ENCODE measurements at places on chromosomes 16 and 17.

DNA sequence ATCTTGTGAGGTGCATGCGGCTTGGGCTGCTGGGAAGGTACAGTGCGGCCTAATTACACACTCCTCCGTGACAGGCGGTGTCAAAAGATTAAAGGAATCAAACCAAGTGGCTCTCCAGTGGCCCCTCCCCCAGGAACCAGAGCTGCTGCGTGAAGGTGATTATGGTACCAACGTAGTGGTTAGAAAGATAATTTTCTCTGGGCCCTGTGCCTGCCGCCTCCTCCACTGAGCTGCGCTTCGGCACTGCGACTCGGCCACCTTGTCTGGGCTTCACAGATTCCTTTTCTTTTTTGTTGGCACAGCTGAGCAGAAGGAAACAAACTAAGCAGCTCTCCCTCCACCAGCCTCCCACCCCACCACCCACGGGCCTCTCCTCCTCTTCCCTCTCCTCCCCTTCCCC is 113.2 kb upstream of the SDK2 start:
- DNase-seq, result no peak

GRCh38 chr16:35525979-35526590 is 2066.7 kb downstream of the TP53TG3F start:
- DNase-seq, result no peak

DNA sequence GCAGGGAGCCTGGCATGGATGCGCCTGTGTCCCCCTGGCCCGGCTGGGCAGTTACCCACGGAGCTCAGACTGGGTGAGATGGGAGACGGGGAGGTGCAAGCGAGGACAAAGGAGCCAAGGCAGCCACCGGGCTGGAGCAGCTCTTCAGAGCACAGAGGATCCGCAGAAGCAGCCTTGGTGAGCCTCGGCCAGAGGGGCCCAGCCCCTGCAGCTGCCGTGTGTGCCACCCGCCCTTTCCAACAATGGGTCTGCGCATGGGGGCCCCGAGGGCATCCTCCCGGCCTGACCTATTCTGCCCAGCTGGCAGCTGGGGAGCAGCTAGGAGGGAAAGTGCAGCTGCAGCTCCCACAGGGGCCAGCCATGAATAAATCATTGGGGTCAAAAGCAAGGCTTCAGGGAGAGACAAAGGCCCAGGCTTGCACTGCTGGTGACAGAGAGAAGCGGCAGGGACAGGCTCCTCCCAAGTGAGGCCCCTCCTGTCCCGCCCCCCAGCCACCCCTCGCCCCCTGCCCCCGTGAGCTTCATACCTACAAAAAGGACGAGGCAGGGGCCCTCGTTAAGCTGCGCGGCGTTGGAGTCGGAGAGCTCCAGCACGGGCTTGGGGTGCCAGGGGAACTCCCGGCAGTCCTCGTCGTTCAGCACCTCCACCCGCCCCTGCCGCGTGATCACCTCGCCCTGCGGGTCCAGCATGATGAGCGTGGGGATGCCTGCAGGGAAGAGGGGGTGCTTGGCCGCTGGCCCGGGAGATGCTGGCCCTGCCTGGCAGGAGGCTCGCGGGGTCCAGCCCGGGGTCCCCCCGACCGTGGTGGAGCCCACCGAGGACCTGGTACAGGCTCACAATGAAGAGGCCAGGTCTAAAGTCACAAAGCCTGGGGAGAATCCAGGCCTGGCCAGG is 22.6 kb downstream of the MRM3 start:
- no peak for DNase-seq

- DNase-seq, result no peak
Measured at GRCh38 chr16:60060731-60061130, 1326.6 kb upstream of the GOT2 start.

- no peak for DNase-seq
Measured at GRCh38 chr17:7862692-7863437, 5.1 kb downstream of the CYB5D1 start.

DNA sequence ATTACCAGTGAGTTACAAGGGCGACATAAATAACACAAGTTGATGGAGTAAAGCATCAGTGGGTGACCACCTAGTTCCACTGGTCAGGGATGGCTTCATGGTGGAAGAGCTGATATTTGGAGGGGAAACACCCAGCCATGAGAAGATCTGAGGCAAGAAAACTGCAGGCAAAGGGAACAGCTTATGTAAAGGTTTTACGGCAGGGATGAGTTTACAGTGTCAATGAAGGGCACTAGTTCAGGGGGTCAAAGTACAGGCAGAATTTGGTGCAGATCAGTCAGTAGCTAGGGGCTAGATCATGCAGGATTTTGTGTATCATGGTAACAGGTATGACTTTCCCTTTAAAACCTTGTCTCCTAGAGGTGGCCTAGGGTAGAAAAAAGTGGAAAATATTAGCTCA is 339.6 kb downstream of the PMP22 start:
- DNase-seq, result no peak

GRCh38 chr16:24523569-24523968 is 15.8 kb upstream of the RBBP6 start:
- DNase-seq, result no peak

DNA sequence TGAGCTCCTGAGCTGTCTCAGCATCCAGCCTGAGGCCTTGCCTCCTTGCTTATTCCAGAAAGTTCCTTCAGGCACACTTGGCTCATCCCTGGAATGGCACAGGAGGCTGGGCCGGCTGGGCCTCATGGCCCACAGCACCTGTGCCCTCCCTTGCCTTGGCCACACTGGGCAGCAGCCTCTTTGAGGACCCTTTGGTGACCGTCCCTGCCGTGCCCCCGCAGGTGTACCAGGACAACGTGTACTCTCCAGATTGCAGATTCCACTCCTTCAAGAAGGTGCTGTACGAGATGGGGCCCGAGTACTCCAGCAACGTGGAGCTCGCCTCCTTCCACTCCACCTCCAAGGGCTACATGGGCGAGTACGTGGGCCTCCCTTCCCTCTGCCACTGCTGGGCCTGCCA is 34.2 kb downstream of the GPT2 start:
- no peak for DNase-seq

- no peak for DNase-seq
Measured at GRCh38 chr17:37642681-37643080, 565 bp downstream of the DDX52 start.

DNA sequence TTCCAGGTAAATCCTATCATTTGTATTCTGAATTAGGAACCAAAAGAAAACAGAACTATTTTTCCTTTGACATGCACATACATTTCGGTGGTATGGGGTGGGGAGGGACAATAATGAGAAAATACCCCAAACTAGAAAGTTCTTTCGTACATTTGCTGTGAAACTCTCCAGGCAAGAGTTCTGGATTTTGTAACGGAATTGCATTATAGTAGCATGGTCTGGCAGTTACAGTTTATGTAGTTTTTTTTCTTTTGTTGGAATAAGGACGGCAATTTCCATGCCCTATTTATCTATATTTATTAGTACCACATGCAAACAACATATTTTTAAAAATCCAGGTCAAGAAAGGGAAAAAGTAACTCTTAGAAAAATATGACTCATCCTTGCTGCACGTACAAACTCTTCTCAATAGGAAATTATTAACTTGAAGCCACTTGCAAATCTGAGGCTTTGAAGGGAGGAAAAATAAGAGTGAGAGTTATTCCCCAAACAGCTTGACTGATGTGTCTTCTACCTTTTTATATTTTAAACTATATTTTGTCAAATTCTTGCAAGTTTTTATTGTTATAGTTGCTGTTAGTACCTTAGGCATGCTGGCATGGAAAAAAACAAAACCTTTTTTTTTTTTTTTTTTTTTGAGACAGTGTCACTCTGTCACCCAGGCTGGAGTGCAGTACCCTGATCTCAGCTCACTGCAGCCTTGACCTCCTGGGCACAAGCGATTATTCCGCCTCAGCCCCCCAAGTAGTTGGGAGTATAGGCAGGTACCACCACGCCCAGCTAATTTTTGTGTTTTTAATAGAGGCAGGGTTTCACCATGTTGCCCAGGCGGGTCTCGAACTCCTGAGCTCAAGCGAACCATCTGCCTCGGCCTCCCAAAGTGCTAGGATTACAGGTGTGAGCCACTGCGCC is 69.3 kb downstream of the WWP2 start:
- DNase-seq, result no peak

GRCh38 chr16:51035110-51035498 is 116.0 kb downstream of the SALL1 start:
- no peak for DNase-seq

DNA sequence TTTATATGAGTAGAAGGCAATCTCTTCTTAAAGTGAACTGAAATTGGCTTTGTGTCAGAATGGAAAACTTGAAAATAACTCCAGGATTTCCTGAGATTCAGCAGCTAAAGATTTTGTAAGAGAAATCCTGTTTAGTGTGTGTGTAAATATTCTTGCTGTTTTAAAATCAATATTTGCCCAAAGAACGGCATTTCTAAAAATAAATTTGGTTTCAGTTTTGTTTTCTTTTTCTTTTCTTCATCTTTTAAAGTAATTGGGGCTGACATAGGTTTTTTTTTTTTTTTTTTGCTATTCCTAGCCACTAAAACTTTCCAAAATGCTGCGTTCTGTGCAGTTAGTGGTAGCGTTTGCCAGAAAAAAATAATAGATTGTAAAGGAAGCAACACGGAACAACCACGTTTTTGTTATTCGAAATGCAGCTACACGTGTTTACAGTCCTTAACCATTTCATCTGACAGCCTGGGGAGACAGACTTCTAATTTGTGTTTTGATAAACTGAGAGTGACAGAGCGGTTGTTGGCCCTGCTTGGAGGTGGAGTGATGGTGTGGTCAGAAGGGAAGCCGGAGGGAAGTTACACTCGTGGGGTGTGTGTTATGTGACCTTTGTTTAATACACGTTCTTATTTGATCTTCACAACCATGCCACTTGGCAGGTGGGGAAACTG is 21.6 kb upstream of the SMPD3 start:
- DNase-seq, result no peak

- no peak for DNase-seq
Measured at GRCh38 chr17:17254036-17254435, 17.1 kb upstream of the FLCN start.

DNA sequence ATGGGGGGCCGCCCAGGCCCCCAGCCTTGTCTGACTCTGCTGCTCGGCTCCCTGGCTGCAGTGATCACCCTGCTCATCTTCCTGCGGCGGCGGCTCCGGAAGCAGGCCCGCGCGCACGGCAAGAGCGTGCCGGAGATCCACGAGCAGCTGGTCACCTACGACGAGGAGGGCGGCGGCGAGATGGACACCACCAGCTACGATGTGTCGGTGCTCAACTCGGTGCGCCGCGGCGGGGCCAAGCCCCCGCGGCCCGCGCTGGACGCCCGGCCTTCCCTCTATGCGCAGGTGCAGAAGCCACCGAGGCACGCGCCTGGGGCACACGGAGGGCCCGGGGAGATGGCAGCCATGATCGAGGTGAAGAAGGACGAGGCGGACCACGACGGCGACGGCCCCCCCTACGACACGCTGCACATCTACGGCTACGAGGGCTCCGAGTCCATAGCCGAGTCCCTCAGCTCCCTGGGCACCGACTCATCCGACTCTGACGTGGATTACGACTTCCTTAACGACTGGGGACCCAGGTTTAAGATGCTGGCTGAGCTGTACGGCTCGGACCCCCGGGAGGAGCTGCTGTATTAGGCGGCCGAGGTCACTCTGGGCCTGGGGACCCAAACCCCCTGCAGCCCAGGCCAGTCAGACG is 24.4 kb upstream of the BEAN1 start:
- DNase-seq, result no peak

DNA sequence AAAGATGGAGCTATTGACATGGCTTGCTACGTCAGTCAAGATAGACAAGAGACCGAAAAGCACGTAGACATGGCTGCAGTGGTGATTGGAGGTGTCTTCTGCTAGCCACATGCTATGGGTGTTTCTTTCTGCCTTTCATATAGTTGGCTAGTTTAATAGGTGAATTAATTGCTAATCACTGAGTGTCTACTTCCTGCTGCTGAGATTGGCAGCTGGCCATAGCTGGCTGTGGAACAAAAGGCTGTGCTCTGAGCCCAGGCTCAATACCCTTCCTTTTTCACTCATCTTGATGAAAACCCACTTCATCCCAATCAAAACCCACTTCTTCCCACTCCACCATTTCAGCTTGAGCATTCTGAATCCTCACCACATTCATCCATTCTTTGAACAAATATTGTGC is 221.4 kb upstream of the MAF start:
- DNase-seq, result no peak

- no peak for DNase-seq
Measured at GRCh38 chr17:47872019-47872650, 21.2 kb upstream of the SP6 start.

GRCh38 chr16:55056585-55057401 is 126.1 kb downstream of the IRX5 start:
- no peak for DNase-seq

- DNase-seq, result no peak
Measured at GRCh38 chr17:71110326-71110725, 941.0 kb downstream of the KCNJ2 start.

DNA sequence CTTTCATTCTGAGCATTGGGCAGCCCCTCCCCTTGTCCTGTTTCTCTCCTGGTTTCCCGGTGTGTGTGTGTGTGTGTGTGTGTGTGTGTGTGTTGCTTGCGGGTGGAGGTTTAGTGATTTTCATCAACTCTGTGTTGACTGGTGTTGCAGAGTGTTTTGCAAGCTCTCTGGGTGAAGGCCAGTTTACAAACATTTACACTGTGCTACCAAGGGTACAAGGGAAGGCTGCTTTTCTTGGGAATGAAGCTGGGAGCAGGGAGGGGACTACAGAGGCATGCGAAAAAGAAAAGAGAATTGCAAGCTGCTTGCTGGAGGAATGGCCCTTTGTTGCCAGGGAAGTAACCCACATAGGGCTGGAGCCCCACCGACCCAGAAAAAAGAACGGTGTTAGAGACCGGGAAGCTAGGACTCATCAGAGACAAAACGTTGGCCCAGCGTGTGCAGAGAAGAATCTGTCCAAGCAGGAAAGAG is 29.6 kb downstream of the HS3ST3B1 start:
- DNase-seq, result no peak

DNA sequence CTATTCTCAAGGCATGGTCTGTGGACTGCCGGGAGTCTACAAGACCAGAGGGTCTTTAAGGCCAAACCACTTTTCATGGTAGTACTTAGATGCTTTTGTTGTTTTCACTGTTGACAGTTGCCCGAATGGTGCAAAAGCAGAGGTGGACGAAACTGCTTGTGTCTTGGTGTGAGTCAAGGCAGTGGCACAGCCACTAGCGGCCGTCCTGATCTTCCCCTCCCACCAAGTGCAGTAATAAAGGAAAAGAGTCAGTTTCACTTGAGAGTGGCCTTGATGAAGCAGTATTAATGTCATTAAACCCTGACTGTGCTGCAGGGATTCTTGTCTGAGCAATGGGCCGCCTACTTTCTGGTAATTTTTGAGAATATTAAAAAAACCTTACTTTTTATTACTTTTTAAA is 109.1 kb downstream of the PRKCA start:
- DNase-seq, result no peak

- DNase-seq, result no peak
Measured at GRCh38 chr17:70499067-70499786, 329.9 kb downstream of the KCNJ2 start.

- DNase-seq, result no peak
Measured at GRCh38 chr17:39139161-39139511, 12.3 kb downstream of the PLXDC1 start.

DNA sequence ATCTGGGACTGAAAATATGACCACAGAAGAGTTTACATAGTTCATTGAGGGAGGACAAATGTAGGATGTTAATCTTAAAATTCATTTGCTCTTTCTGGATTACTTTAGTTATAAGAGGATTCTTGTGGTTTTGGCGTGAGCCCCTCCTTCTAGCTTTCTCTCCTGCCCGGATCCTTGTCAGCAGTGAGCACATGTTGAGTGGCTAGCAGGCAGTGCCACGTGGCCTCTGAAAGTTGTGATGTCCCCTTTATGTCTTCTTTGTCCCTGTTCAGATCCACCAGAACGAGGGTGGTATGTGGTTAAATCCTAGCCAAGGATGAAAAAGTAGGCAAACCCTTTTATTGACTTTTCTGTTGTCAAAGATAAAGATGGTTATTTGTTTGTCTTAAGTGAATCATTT is 83.8 kb downstream of the GNAO1 start:
- no peak for DNase-seq

Data from activated T-helper 2 cell treated with anti-CD3 and anti-CD28 coated beads, Interferon-gamma antibody, Interleukin-2, Interleukin-4, amounts not matched to agents 10 μg/mL and 5 μg/mL and 100 μg/mL, durations not matched to agents 14 hours and 24 hours and 36 hours (primary cell).